Peyer's patch (tissue), 4 donors: ENCODE measurements at places on chromosomes 3 and 15.

- no peak for DNase-seq
Measured at GRCh38 chr15:81106560-81106959, 27.5 kb upstream of the CFAP161 start.

DNA sequence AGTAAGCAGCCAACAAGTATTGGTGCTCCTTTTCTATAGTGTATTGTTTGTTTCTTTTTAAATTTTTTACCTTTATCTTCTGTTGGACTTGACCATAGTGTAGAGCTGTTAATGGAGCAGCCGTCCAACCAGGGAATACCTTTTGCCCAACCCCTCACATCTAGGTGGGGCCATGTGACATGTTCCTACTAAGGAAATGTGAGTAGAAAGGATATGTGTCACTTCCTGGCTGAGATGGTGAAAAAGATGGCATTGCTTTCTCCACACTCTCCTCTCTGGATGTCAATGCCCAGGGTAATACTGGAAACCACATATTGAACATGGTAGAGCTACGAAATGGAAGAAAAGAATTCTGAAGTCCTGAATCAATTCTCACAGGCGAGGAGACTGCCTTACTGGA, 218.8 kb downstream of the TBL1XR1 start:
- no peak for DNase-seq

DNA sequence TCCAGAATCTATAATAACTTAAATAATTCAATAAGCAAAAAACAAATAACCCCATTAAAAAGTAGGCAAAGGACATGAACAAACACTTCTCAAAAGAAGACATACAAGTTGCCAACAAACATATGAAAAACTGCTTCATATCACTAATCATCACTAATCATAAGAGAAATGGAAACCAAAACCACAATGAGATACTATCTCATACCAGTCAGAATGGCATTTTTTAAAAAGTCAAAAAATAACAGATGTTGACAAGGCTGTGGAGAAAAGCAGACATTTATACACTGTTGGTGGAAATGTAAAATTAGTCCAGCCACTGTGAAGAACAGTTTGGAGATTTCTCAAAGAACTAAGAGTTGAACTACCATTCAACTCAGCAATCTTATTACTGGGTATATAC, 19.5 kb upstream of the ZMAT3 start:
- DNase-seq: no peak

DNA sequence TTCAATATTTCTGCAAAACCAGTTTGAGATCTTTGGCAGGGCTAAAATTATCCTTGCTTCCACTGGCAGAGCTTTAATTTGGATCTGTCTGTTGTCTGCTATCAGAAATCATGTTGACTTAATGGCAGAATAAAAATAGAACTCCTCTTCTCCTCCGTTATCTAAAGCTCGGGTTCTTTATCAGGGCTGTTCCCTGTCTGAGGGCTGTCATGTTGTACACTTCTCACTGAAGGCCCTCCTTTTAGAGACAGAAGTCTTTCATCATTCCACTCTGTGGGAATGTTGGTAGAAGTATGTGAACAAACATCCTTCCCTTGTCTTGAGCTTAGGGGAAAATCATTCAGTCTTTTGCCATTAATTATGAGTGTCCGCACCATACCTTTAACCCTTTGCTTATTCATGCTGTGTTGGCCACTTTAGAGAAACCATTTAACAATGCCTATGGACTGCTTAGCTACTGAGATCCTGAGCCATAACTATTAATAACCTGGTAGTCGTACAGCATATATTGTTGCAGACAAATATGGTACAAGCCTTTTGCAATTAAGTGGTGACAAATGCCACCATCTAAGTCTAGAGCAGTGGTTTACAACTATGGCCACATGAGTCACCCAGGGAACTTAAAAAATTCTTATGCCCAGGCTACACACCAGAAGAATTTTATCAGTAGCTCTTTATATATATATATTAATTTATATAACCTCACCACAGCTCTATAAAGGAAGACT, 226.0 kb upstream of the TPM1 start:
- DNase-seq: no peak

DNA sequence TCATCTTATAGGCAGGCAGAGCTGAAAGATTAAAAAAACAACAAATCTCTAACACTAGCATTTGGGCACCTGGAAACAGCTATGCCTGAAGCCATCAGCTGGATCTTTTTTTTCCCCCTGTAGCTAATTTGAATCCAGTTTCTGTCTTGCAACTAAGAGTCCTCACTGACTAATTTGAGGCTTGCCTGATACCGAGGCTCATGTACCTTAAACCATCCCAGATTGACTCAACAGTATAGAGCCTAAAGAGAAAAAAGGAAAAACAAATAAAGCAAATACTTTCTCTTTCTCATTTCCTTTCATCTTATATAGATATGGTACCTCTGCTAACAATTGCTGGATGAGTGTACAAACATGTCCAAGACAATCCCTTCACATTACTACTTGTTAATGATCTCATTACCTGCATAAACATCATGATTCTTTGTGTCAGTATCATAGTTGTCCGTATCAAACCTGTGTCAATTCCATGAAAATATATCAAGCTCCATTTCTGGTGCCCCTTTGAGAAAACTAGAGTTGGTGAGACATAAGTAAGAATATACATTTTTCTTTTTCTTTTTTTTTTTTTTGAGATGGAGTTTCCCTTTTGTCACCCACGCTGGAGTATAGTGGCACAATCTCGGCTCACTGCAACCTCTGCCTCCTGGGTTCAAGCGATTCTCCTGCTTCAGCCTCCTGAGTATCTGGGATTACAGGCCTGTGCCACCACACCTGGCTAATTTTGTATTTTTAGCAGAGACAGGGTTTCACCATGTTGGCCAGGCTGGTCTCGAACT, 43.1 kb downstream of the BHLHE40 start:
- DNase-seq: no peak

- DNase-seq: peak; percentile 70
Measured at GRCh38 chr3:71718072-71718471, 7.1 kb downstream of the EIF4E3 start.

GRCh38 chr3:79586232-79586631, 181.6 kb downstream of the ROBO1 start:
- no peak for DNase-seq

- DNase-seq: no peak
Measured at GRCh38 chr3:43537225-43537624, 84.6 kb downstream of the ANO10 start.

- no peak for DNase-seq
Measured at GRCh38 chr15:62094388-62094787, 27.6 kb downstream of the C2CD4A start.

- DNase-seq: no peak
Measured at GRCh38 chr15:32802286-32802936, 84.6 kb downstream of the GREM1 start.

DNA sequence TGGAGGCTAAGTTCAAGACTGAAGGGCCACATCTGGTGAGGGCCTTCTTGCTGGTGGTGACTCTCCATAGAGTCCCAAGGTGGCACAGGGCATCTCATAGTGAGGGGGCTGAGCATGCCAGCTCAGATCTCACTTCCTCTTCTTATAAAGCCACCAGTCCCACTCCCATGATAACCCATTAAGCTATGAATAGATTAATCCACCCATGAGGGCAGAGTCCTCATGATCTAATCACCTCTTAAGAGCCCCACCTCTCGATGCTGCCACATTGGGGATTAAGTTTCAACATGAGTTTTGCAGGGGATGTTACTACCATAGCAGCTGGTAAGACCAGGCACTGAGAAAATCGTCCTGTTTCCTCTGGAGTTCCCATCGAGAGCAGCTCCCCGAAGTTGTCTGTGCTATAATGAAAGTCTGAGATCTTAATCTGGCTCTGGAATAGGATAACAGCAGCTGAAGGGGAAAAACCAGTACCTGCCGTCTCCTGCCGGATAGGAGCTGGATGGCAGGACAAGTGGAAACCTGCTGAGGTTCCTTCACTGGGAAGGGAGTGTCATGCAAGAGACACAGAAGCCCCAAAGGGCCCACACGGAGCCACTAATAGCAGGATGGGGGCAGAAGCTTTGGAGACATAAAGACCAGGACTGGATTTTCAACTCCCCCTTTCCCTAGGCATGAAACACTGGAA, 79.5 kb upstream of the EPHB3 start:
- no peak for DNase-seq

DNA sequence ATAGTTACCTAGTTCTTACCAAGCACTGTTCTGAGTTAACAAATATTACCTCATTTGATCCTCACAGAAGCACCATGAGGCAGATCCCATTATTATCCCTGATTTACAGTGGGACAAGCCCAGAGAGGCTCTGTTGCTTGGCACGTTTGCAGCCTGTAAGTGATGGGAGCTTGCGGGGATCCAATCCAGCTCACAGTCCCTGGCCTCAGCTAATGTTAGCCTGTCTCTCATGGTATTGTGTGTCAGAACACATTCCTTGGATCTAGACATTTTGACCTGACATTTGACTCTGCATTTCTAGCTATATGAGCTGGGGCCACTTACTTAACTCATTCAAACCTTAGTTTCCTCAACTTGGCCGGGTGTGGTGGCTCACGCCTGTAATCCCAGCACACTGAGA, 246.9 kb upstream of the LRTM1 start:
- no peak for DNase-seq

- no peak for DNase-seq
Measured at GRCh38 chr3:191399918-191400317, 61.0 kb upstream of the PYDC2 start.

GRCh38 chr15:90936823-90937222, 1.7 kb downstream of the UNC45A start:
- no peak for DNase-seq

GRCh38 chr3:147195887-147196286, 210.5 kb downstream of the ZIC4 start:
- no peak for DNase-seq

DNA sequence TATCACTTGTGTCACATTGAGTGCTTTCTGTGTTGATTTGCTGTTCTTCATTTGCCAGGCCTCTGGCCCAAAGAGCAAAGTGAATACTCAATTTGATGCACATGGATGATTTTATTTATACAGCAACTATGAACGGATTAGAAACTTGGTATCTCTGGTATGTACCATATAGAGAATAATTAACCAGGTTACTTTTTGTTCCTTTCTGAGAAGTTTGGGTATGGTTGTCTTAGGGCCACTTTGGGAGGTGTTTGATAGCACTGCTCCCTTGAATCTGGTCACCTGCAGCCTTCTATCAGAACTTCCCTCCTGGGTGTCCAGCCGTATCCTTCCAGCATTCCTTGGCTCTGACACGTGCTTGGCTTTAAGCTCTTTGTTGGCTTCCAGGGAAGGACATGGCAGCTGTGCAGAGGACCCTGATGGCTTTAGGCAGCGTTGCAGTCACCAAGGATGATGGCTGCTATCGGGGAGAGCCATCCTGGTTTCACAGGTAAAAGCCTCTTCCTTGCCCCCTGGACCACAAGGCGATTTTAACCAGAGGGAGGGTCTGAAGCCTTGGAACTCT, 12.7 kb downstream of the TAGLN3 start:
- DNase-seq: no peak

DNA sequence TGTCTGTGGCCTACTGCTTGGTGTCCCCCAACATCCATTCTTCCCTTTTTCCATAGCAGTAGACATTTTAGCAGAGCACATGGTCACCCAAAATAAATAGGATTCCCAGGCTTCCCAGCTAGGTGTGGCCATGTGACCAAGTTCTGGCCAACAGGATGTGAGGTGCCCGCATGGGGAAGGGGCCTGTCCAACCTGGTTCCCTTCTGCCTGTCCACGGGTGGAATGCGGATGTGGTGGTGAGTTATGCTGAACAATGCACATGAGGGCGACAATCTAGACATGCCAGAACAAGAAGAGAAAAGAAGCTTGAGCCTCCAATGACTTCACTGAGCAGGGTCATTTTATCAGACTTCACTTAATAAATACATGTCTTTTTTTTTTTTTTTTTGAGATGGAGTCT, 77.6 kb upstream of the DLG1 start:
- DNase-seq: no peak

GRCh38 chr3:194346035-194346434, 5.1 kb downstream of the CPN2 start:
- DNase-seq: no peak

GRCh38 chr3:39961230-39961629, 151.8 kb downstream of the MYRIP start:
- no peak for DNase-seq

DNA sequence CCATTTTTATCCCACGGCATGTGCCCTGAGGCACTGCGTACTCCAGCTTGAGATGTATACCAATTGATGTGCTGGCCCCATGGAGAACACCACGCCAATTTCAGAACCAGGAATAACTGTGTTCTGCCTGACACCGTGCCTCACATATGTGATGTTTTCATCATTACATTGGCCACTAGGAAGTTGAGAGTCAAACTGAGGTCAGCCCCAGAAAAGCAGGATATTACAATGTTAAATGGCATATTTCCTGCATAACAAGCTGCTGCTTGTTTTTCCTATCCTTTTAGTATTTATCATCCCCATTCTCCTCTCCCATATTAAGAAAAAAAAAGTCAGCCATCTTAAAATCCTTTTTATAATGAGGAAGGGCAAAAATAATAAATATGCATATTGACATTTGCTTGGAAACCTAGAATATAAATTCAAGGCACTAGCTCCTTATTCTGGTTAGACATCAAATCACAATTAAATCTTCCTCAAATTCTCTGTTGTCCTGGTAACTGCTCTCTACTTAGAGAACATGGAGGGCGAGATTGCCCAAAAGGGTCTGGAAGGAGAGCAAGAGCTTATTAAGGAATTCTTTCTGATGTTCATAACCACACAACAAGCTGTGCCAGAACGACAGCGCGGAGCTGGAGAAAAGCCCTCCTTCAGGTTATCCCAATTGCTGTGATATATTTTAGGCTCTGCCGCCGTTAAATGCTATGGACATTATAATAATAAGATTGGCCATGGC, 112.6 kb downstream of the UACA start:
- no peak for DNase-seq
